ENCODE measurements at places on chromosomes 3 and 15.

DNA sequence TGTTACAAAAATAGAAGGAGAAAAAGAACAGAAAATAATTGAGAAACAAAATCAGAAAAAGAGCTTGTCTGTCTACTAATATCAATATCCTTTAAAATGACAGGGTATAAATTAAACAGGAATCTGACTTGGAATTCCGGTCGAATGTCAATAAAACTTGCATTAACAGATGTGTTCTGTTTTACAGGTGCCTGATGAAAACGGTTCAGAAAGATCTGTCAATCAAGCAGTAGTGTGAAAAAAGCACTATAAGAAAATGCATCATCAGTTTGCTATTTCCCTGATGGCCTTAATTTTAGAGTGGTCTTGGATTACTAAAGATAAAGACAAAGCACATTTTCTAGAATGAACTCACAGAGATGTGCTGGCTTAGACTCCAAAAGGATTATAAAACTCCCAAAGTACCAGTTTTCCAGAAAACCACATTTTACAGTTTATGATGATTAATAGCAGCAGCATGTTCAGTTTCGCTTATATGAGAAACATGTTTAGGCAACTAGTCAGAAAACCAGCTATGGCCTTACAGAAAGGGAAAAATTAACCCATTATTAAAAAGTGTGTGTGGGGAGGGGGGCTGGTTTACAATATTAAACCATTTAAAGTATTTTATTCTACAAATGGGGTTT is 8.2 kb upstream of the C3orf38 start:
- DNase-seq, result no peak

GRCh38 chr15:31516874-31517273 is 190.2 kb downstream of the KLF13 start:
- DNase-seq, result no peak

DNA sequence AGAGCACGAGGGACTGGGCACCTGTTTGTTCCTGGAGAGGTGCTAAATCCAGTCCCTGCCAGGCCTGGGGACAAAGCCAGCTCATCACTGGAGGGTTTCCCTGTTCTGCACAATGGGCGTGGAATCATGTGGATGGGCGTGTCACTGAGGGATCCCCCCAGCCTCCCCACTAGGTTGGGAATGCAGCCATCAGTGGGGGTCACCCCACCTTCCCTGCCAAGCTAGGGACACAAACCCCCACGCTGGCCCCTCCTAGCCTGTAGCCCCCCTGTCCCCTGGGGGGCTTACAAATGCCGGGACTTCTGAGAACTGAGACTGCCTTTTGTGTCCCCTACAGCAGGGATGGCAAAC is 61.9 kb downstream of the NSMCE3 start:
- no peak for DNase-seq

GRCh38 chr15:77030928-77031375 is 36.0 kb downstream of the PSTPIP1 start:
- DNase-seq, result no peak

GRCh38 chr3:100483529-100483928 is 8.9 kb upstream of the TMEM45A start:
- no peak for DNase-seq

GRCh38 chr3:52182196-52182595 is 15.8 kb upstream of the ALAS1 start:
- no peak for DNase-seq

DNA sequence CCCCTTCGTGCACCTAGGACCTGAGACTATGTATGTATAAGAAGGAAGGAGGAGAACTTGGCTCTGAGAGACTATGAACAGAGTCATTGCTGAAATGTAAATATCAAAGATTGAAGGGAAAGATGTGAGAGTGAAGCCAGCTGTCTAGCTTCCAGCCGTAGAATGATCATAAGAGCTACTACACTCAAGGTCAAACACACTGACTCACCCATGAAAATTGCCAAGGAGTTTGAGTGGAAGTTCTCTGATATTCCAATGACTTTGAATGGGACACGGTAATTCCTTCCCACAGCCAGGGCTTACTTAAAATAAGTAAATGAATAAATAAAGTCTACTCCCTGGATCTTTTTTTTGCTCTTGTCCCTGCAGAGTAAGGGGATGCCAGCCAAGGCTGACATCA is 398.9 kb upstream of the TPRG1 start:
- no peak for DNase-seq

GRCh38 chr3:15255215-15255614 is 49.2 kb downstream of the CAPN7 start:
- no peak for DNase-seq

GRCh38 chr15:89140595-89140994 is 52.3 kb downstream of the ABHD2 start:
- peak; percentile 24 for DNase-seq

DNA sequence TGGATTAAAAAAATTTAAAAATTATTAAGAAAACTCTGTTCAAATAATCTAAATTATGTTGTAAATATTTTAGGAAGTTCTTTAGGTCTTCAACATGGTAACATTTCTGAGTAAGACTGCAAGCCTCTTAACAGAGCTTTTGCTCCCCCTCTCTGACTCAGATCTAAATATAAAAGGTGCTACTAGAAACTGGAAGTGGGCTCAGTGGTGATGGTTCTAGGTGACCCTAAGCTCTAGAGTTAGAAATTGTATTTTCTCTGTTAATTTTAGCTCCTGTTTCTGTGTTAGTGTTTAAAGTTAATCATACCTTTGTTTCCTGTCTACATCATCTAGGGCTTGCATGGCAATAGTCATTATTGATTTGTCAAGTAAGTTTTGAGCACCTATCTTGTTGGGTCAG is 159.9 kb upstream of the MEIS2 start:
- no peak for DNase-seq

- DNase-seq, result peak; percentile 1
Observed at GRCh38 chr3:414063-414462, 217.5 kb downstream of the CHL1 start.

- no peak for DNase-seq
Observed at GRCh38 chr3:138188013-138188730, 1.1 kb downstream of the ARMC8 start.

GRCh38 chr3:114071786-114072185 is 15.2 kb downstream of the QTRT2 start:
- DNase-seq, result no peak

- DNase-seq, result no peak
Observed at GRCh38 chr3:41138146-41138545, 61.2 kb upstream of the CTNNB1 start.

- DNase-seq, result peak; percentile 48
Observed at GRCh38 chr3:17632401-17633100, 109.9 kb downstream of the TBC1D5 start.

DNA sequence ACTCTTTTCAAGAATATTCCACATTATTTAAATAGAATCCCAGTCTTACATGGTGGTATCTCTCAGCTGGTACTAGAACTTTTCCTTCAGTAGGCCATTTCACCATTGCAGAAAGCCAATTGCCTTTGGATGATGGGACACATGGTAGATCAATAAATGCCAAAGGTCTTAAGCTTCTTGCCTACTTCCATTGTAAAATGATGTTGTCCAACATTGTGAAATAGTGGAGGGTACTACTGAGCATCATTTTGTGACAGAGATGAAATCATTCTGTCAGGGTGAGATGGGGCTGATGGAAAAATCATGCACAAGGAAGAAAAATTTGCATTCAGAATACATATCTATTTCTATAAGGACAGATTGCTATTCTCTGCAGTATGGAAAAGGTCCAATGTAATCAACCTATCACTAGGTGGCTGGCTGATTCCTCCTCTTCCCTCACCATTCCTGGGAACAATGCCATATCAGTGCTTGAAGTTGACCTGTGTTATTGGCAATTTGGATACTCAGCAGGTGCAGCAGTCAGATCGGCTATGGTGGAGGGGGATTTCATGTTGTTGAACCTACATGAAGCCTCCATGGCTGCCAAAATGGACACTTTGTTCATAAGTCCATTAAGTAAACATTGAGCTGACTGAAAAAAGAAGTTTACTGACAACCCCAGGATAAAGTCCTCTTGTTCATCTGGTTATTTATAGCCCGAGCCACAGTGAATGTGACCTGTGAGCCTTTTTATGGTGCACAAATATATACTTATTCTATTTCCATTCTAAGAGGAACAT is 596.9 kb upstream of the ARPP21 start:
- no peak for DNase-seq

GRCh38 chr15:88974392-88974791 is 61.2 kb upstream of the MFGE8 start:
- no peak for DNase-seq

DNA sequence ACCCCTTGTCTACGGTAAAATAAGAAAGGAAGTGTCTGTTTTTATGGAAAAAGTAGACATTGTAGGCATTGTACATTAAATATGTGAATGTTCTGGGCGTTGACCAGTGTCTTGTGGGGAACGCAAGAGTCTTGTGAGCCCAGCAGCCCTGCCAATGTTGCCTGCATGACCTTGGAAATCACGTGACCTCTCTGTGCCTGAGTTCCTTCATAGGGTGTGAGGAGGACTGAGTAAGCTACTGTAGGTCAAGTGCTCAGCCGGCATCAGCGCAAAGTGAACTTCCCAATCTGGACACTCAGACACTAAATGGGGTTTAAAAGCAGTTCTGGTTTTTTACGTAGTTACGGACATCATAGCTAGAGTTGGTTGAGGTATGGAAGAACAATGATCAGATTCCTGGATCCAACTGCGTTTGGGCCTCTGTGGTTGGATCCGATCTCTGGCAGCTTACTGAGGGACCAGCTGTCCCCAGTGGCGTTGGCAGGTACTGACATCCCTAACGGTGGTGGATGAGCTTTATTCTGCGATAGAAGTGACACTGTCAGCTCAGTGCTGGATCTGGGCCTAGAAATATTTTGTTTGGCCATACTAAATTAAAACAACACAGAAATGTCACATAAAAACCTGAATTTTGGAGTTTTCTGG is 63.8 kb downstream of the SPSB4 start:
- DNase-seq, result no peak

- peak; percentile 93 for DNase-seq
Observed at GRCh38 chr15:74402873-74403587, 30.7 kb downstream of the SEMA7A start.

- DNase-seq, result no peak
Observed at GRCh38 chr3:139455855-139456254, 20.5 kb downstream of the RBP2 start.

Measured in activated CD4-positive, alpha-beta T cell treated with anti-CD3 and anti-CD28 coated beads, Interleukin-2, amount 50 U/mL, for 16 hours (primary cell).